AG09319 (cell line): ENCODE measurements at places on chromosomes 2 and 18.

DNA sequence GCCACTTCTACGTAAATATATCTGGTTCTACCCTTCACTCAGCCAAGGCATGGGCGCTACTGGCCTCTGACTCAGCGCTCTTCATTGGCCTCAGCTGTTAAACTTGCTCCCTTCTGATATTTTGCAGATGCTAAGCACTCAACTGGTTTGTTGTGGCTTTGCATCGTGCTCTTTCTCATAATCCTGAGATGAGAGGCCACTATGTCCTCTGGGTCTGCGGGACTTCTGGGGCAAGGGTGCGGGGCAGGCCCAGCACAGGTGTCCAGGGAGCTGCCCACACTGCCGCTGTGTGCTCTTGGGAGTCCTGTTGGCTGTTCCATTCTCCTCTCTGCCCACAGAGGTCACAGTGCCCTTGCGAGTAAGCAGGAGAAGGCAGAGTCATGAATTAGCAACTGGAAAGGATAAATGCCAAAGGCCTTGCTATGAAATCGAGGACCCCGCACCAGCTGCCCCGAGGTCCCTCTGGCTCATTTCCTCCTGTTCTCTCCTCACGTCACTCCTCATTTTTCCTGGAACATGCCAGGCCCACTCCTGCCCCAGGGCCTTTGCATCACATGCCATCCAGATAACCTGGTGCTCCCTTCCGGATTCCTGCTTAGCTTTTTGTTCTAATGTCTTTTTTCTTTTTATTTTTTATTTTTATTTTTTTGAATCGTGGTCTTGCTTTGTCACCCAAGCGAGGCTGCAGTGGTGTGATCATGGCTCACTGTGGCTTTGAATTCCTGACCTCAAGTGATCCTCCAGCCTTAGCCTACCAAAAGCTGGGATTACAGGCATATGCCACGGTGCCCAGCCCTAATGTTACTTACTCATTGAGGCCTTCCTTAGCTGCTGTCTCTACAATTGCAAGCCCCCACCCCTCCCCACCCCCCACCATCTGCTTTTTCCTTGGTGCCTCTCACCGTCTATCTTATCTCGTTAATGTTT lies 34.9 kb upstream of the MAT2A start:
- DNase-seq = no peak

DNA sequence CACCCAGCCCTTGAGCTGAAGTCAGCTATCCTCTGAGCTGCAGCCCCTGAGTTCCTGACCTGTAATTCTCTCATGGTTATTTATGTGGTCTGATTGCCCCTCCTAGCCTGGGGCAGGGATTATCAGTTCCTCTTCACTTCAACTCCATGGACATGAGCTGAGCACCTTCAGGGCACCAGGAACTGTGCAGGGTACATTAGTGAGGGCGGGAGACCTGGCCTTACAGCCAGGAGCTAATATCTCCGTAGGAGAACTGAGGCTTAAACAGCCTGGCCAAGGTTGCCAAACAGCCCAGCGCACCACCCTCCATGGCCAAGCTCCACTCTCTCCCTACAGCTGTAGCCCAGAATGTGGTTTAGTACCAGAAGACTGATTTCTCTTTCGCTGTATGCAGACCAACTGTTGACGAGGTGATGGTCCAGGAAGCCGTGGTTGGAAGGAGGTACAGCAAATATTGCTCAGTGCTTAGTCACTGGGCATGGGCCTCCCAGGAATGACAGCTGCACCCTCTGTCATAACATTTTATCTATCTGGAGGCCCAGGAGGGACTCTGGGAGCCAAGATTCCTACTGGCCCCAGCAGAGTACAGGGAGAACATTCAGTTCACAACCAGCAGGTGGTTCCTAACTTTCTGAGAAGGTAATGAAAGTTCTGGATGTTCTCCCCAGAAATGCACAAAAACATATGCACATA lies 228.7 kb upstream of the SIX2 start:
- peak; percentile 62 for DNase-seq

DNA sequence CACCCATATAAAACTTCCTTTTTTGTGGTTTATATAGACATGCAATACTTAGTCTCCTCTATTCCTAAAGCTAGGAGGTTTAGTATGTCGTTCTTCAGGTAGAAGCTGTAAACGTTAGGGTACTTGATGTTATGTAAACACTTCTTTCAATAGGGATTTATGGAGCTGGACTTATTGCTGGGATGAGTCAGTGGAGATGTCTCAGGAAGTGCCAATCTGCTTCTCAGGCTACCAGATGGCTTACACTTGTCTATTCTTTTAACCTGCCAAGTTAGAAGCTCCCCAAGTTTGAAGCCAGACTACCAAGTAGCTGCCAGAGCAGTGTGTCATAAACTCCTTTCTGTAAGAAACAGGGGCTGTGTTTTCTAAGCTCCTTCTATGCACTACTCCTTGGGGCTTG lies 756.5 kb upstream of the LRRTM1 start:
- DNase-seq = no peak

- no peak for DNase-seq
Observed at GRCh38 chr2:160006475-160006874, 55.9 kb downstream of the PLA2R1 start.

DNA sequence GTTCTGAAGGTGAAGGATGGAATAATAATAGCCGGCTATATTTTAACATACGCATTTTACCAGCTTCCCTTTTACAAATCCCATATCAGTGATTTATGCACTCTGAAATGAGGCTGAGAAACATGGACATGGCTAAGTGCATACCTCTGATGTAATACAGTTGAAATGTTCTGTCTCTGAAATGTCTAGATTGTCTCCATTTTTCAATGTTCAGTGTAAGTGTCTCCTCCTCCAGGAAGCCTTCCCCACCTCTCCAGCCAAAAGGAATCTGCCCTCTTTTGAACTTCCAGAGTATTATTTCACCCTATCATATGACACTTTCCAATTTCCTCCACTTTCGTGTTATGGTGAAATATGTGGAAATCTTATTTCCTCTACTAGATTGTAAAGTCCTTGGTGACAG lies 29.5 kb upstream of the ME2 start:
- DNase-seq = no peak

- no peak for DNase-seq
Observed at GRCh38 chr2:123720760-123721159, 304.3 kb upstream of the CNTNAP5 start.
